ENCODE measurements at places on chromosomes 3 and 15. TPM values are rescaled to one million over a fixed set of nuclear protein-coding genes. Genes with fewer than 3 reads are reported as not detected.

The EPB42 gene
- total RNA-seq = 0.57 TPM

The RIOX2 gene
- total RNA-seq = 13.2 TPM

The CHRNA5 gene
- 3.7 TPM for total RNA-seq

The POLQ gene
- 0.57 TPM for total RNA-seq

The RLBP1 gene
- total RNA-seq = not detected

The GP9 gene
- not detected for total RNA-seq

The GMNC gene
- 4.4 TPM for total RNA-seq

The EXD1 gene
- total RNA-seq = not detected

The ZNF774 gene
- total RNA-seq = 4.6 TPM

The ZNF148 gene
- total RNA-seq = 43.7 TPM

The ECT2 gene
- total RNA-seq = 6.3 TPM

The SLC6A20 gene
- total RNA-seq = not detected

The MOBP gene
- not detected for total RNA-seq

The BNIP2 gene
- total RNA-seq = 73.2 TPM

The GORASP1 gene
- total RNA-seq = 45.6 TPM

The GRAMD1C gene
- total RNA-seq = 2.4 TPM

The TIPARP gene
- total RNA-seq = 26.0 TPM

The GOLGA6L6 gene
- not detected for total RNA-seq

The NPAP1 gene
- total RNA-seq = not detected

The CYP1A2 gene
- not detected for total RNA-seq

The DOCK3 gene
- 3.9 TPM for total RNA-seq

The ZBED2 gene
- not detected for total RNA-seq

The SMARCC1 gene
- 29.1 TPM for total RNA-seq

The DAPK2 gene
- total RNA-seq = 47.9 TPM

The IL20RB gene
- total RNA-seq = 0.43 TPM

The THOC7 gene
- 79.1 TPM for total RNA-seq

The TUSC7 gene
- total RNA-seq = not detected

The SMAD6 gene
- total RNA-seq = 16.2 TPM

The GPR149 gene
- not detected for total RNA-seq

The NT5DC2 gene
- 105 TPM for total RNA-seq

The HRH1 gene
- 1.8 TPM for total RNA-seq

The GRM2 gene
- total RNA-seq = 0.03 TPM

The PLCH1 gene
- 1.3 TPM for total RNA-seq

The REC114 gene
- total RNA-seq = 0.60 TPM

The CCNL1 gene
- 21.2 TPM for total RNA-seq

The AHSG gene
- total RNA-seq = not detected

The ZDHHC3 gene
- total RNA-seq = 35.8 TPM

The CORO2B gene
- total RNA-seq = 8.5 TPM

The WDR82 gene
- total RNA-seq = 62.3 TPM

The LSM3 gene
- 17.2 TPM for total RNA-seq

The VGLL3 gene
- total RNA-seq = 4.5 TPM

The FBXW12 gene
- not detected for total RNA-seq

The GATA2 gene
- total RNA-seq = 9.1 TPM

The HRG gene
- not detected for total RNA-seq

The SNRK gene
- 18.9 TPM for total RNA-seq

The PTH1R gene
- 12.7 TPM for total RNA-seq

The SYNPR gene
- total RNA-seq = not detected

The PLSCR5 gene
- total RNA-seq = not detected
